ENCODE measurements at places on chromosomes 7 and 10.

DNA sequence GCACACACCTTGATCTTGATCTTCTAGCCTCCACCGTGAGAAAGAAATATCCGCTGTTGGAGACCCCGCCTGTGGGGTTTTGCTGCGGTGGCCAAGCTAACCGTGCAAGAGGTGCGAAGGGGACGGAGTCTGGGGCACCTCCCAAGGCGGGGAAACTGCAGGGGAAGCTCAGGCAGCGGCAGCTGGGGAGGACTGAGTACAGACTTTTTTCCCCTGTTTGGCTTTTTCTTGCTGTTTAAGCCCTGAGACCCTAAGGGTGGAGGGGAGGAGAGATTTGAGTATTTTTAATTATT is 108.0 kb downstream of the DNAJB6 start:
- DNase-seq: no peak

DNA sequence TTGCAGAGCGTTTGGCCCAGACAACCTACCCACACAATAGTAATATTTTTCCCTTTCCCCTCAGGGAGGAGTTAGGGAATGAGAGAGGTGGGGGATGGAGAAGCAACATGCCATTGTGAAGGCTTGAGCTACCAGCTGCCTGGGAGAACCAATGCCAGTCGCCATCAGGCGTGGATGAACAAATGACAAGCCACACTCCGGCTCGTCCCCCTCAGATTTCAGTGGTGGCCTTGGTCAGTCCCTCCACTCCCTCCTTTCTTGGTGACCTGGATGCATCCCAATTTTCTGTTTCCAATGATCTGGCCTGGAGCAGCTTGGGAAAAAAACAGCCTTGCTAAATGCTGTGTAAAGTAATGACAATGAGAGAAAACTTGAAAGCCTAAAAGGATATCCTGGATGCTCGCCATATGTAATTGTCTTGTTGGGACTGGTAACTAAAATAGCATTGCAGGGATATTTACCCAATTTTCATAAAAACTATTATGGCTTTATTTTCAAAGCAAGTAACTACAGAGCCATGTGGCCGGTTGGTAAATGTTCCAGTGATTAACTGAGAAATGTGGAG is 110.7 kb downstream of the ICA1 start:
- DNase-seq: no peak

GRCh38 chr10:71211053-71211452 is 1.3 kb upstream of the UNC5B start:
- DNase-seq: no peak

- DNase-seq: no peak
These were observed 281.4 kb upstream of the MKLN1 start for GRCh38 chr7:131046246-131046645.

- DNase-seq: no peak
These were observed 216.8 kb upstream of the KLF6 start for GRCh38 chr10:4001811-4002210.

All from stimulated activated CD8-positive, alpha-beta memory T cell treated with anti-CD3 and anti-CD28 coated beads, Interleukin-15, amount 100 ng/mL, for 24 hours (primary cell).